Stimulated activated CD4-positive, alpha-beta T cell treated with anti-CD3 and anti-CD28 coated beads, Interleukin-1b, Interleukin-23, amount 100 ng/mL, for 48 hours (primary cell): ENCODE measurements at places on chromosomes 2 and 18.

- DNase-seq = no peak
Measured at GRCh38 chr2:62661263-62661635, 44.3 kb upstream of the EHBP1 start.

- no peak for DNase-seq
Measured at GRCh38 chr2:64847930-64848329, 141.3 kb upstream of the SLC1A4 start.

- DNase-seq = peak; percentile 90
Measured at GRCh38 chr2:27071277-27071989, at the start of gene OST4. OST4 (minus strand) TSS chr2:27071654.

DNA sequence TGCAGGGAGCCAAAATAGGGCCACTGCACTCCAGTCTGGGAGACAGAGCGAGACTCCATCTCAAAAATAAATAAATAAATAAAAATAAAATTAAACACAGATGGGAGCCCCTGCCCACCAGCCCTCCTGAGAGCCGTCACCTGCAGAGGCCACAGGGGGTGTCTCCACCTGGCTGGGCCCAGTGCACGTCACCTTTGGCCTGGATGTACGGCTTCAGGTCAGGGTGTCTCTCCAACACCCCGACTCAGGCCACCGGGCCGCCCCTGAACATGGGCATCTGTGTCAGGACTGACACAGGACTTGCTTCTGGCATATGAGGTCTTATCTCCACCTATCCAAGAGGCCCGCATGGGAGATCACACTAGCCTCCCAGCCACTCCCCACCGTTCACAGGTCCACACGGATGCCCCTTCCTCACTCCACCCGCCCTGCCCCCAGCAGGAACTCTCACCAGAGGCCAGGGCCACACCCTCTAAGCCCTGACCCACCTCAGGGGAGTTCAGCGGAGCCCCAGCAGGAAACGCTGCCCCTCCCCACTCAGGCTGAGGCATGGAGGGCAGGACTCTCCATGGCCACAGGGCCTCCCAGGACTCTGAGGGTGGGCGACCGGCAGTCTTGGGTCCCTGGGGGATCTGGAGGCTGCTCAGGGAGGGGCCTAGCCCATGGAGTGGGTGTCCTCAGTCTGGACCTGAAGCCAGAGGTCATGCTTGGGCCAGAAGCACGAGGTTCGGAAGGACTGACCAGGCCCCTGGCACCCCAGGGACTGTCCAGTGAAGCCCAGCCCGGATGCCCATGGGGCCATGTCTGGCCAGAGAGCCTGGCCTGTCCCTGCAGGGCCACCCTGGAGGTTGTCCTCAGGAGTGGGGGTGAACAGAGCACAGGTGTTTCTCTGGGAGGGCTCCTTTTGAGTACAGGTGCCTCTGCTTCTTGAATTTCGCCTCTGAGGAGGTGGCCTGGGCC, 1.6 kb upstream of the CROCC2 start:
- DNase-seq = no peak

DNA sequence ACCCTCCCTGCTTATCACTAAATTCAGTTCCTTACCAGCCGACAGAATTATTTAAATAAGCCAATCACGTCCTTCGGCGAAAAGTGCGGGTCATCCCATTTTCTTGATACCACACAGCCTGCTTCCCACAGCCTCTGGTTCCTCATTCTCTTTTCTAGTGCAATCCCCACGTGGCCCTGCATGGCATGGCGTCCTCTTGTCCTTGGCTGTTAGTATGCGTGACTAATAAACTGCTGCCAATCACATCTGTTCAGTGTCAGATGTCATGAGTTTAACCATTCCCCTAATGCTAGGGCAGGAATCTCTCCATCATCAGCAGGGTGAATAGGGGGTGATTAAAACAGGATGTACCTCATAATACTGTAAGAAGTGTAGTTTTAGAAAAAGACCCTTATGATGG, 62.8 kb upstream of the TSPYL6 start:
- DNase-seq = no peak

DNA sequence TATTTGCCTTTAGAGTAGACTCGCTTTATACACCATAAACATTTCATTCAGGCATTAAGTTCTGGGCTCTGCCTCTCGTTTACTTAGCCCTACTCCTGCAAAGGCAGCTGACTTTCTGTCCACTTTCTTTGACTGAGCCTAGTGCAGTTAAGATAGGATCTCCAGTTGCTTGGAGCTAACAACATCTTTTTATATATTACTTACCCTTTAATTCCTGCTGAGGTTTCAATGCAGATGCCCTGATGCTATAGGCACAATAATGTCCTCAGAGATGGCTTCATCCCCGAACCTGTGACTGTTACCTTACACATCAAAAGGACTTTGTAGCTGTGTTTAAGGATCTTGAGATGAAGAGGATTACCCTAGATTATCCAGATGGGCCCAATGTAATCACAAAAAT, 505.8 kb upstream of the TNP1 start:
- DNase-seq = no peak

GRCh38 chr2:219171231-219171651, 1.4 kb upstream of the SLC23A3 start:
- no peak for DNase-seq

- DNase-seq = no peak
Measured at GRCh38 chr2:234967201-234967869, 15.5 kb downstream of the SH3BP4 start.

- no peak for DNase-seq
Measured at GRCh38 chr2:19367326-19367725, 8.9 kb upstream of the OSR1 start.

GRCh38 chr2:135728064-135728743, 13.5 kb upstream of the UBXN4 start:
- DNase-seq = no peak

DNA sequence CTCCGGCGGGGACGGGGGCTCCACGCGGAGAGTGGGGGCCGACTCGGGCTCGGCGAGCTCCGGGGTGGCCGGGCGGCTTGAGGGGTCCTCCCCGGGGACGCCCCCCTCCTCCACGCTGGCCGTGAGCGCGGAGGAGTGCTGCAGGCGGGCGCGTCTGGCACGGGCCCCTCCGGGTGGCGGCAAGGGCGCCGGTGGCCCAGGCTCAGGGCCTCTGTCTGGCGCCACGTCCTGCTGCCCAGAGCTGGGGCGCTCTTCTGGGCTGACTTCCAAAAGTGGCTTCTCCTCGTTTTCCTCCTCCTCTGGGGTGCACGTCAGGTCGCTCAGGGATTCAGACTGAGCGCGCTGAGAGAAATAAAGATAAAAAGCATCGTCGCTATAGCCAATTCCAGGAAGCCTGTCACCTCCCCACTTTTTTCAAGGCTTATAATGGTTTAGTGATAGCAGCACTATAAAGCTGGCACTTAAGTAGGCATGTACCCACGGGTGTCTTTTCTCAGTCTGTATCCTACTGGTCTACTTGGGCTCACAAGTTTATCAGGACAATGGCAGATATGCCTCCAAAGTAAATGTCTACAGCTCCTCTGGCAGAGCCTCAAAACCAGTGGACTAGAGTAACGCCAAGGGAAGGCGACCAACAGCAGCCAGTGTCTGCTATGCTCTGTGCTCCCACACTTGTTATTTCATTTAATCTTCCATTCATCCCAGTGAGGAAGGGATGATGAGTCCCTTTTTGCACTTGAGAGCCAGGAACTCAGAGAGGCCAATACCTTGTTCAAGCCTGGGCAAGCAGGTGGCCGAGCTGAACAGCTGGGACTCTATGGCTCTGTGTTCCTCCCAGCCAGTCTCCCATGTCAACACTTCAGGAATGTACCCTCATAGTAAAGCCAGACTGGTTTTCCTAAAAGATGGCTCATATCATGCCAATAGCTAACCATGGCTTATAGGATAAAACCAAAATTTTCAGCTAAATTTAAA, 92.6 kb upstream of the MGAT4A start:
- no peak for DNase-seq

DNA sequence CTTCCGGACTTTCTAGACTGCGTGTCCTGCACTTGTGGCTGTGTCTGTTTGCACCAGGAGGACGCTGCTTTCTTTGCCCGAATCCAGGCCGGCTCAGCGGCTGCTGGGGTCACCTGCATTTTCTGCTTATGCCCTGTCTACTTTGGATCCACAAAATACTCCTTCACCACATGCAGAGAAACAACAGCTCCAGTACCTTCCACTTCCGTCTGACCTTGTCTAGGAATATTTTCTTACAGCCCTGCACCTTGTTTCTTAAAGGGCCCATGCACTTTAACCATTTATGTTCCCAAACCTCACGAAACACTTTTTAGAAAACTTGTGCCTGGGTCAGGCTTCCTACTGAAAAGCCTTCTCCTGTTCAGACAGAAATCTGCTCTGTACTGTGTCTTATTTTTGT, 129.4 kb upstream of the NCK2 start:
- DNase-seq = no peak

DNA sequence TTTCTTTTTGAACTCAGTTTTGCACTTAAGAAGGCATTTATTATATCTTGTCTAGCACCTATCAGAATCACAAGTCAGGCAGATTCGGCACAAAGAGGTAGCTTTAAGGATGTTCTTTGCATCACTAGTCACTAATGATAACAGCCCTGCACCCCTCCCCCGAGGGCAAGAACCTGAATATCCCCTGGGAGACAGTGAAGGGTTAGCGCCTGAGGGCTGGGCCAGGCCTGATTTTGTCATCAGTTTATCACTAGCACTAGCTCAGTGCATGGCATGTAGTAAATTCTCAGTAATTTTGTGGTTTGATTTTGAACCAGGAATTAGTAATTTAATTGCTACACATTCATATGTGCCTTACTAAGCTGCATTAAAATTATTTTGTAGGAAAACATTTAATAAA, 23.9 kb upstream of the HS6ST1 start:
- no peak for DNase-seq

GRCh38 chr2:32825291-32825712, 121.5 kb upstream of the LTBP1 start:
- no peak for DNase-seq

DNA sequence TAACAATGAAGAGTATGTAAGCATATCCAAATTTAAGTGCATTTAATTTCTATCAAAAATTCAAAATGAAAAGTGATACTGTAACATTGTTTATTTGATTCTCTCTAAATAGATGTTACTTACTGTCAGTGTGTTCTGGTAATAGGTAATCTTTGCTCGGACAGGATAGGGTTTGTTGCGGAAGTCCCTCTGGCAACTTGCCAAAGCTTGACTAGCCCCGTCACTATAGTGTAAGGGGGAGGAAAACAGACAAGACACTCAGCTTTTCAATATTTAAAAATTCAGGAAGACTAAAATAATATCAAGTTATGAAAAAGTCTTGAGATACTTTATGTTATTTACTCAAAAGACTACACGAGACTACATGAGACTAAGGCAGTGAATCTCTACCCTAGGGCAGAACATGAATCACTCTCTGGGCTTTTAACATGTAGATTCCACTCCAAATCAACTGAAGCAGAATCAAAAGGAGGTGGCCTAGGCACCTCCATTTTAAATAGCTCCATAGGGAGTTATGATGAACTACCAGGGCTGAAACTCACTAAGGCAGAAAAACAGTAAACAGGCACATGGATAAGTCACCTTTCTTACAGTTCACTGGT, 5.9 kb downstream of the LMAN1 start:
- no peak for DNase-seq
